ENCODE measurements at places on chromosomes 7 and 10.

DNA sequence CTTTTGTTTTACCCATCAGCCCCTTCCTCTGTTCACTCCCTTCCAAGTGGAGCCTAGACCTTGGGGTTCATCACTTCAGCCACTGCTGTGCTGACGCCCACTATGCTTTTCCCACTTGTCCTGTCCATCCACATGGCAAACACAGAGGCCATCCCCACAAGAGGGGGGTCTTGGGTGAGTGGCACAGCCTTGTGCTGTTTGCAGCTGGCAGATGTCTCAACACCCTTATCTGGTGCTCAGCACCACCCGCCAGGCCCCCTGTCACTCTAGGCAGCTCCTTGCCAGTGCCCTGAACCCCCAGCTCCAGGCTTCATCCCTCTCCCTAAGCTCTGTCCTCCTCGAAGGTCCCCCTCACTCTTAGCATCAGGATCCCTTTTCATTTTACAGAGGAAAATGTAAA, 13.1 kb downstream of the BLVRA start:
- DNase-seq, result no peak

- no peak for DNase-seq
These were observed 20.0 kb downstream of the ABCB1 start for GRCh38 chr7:87580636-87581035.

GRCh38 chr7:23472956-23473843, 2.9 kb upstream of the IGF2BP3 start:
- no peak for DNase-seq

GRCh38 chr10:33291053-33291592, 43.3 kb downstream of the NRP1 start:
- no peak for DNase-seq

DNA sequence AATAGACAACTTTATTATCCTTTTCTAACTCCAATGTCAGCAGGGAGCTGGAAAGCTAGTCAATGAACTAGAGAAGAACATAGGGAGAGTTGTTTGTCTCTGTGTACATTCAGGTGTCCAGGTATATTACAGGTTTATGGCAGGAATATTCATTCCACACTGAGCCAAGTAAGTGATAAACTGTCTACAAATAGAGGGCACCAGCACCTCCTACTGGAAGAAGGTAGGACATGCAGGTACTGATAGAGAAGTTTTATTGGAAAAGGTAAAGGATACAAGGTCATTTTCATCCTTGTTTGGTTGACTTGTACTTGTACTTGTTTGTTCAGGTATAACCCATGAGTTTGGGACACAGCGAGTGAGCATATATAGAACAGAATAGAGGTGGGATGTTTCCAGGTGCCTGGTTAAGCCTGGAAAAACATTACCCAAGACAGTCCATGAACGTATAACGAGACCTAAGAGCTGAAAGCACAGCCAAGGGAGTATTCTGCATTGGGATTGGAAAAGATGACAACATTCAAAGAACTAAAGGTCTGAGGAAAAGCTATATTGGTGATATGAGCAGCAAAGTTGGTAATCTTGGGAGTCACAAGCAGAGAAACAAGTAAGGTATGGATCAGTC, 61.4 kb upstream of the PPP1R3C start:
- DNase-seq, result peak; percentile 0

DNA sequence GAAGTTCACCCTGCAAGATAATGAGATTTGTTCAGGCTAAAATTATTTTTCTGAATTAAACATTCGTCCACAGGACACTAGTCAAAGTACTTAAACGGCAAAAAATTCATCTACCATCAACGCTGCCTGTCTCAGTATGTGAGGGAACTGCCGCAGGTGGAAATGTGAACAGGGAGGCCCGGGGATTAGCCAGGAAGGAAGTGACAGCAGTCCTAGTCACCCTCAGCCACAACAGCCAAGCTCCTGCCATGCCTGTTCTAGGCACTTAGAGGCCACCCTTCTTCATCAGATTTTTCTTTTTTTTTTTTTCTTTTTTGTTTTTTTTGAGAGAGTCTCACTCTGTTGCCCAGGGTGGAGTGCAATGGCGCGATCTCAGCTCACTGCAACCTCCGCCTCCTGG, 9.4 kb downstream of the NUDT5 start:
- no peak for DNase-seq

DNA sequence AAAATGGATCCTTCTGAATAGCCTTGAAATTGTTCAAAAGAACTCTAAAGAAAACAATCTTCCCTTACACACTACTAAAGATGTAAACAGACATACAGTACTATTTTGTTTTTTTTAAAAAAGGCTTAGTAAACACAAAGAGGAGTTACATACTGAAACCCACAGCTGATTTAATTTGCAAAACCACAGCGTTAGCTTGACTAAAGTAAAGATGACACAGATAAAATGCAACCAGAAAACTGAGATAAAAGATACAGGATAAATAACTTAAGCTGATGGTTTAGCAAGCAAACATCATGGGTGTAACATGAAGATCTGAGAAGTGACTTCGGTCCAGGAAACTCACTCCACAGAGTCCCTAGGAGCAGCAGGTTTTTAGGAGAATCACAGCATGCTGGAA, 21.8 kb downstream of the PRKCQ start:
- no peak for DNase-seq

DNA sequence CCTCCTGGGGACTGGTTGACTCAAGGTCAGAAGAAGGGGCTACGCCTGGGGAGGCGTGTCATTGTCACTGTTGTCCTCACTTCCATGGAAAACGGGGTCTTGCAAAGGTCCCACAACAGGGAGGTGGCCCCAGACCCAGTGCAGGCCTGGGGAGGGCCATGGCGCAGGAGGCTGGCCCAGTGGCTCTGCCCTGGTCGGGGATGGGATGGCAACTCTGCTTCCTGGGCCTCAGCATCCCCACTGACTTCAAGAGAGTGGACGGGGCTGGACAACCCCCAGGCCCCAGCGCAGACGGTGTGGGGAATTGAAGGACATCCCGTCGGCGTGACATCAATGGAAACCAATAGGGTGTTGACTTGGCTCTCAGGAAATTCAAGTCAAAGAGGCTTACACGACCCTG, 35.2 kb downstream of the MICALL2 start:
- no peak for DNase-seq

- DNase-seq, result no peak
These were observed 207.1 kb upstream of the NFE2L3 start for GRCh38 chr7:25944777-25945515.

DNA sequence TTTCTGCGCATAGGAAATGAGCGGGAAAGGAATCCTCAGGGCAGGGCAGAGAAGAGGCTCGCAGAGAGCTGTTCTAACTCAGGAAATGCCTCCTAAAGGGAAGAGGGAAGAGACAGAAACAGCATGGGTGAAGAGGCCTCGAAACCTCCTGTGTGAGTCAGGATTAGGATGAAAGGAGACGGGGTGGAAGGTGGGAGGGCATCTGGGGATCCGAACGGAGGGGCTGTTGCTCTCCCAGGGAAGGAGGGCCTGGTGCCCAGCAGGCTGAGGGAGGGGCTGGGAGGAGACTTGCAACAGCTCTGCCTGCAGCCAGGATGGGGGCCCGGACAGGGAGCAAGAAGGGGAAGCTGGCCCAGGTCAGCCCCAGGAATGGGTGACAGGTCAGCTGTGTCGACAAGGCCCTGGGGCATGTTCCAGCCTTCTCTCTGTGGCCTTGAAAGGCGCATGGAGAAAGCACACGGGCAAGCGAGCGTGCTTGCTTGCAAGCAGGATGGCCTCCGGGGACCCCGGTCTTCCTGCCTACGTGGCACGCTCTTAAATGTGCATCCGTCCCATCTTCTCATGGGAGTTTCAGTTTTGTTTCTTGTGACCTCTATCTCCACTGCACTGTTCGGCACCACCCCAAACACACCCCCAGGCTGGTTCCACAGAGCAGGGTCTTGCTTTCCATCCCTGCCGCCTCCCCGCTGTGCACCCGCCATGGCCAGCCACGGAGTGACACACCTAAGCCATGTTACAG, 63.5 kb downstream of the HIPK2 start:
- no peak for DNase-seq

DNA sequence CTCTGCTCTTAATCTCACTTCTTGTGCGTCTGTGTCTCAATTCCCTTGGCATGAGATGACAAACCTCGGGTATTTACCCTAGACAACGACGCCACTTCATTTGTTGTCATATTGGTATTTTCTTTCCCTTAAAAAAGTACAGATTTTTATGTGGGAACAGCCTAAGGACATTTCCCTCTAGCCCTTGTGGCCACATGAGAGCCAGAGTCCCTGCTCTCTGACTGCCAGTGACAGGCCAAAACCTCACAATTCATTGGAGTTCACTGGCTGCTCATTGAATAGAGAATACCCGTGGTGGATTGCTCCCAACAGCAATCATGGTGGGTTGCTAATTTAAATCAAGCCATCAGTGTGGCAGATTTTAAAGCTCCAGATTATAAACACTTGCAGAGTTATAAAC, 191.3 kb upstream of the FAM3C start:
- DNase-seq, result no peak

DNA sequence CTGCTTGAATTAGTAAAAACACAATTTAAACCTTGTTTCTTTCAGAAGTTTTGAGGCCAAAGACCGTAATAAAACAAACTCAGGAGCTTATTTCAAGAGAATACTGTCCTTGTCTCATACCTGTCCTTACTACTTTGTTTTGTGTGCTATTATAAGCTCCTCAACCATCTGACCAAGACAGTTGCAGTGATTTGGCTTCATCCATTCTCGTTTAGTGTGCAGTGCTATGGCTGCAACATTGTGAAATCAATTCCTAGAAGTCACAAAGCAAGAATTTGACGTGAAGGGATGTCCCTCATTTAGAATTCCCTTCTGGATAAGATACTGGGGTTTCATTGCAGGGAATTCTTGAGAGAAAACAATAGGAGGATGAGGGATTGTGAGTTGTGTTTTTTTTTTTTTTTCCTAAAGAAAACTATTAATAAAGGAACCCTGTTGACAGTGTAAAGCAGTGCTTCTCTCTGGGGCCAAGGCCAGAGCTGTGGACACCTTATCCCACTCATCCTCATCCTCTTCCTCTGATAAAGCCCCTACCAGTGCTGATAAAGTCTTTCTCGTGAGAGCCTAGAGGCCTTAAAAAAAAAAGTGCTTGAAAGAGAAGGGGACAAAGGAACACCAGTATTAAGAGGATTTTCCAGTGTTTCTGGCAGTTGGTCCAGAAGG, at the start of gene OIT3:
Gene OIT3 (plus strand): TSS at position 604 of the 663 bp plus-strand sequence. CDS start 60 bp downstream, outside the sequence.
- no peak for DNase-seq

- no peak for DNase-seq
These were observed 117.7 kb upstream of the MBL2 start for GRCh38 chr10:52890281-52890680.

GRCh38 chr7:135666846-135667245, 4.5 kb downstream of the STMP1 start:
- no peak for DNase-seq

DNA sequence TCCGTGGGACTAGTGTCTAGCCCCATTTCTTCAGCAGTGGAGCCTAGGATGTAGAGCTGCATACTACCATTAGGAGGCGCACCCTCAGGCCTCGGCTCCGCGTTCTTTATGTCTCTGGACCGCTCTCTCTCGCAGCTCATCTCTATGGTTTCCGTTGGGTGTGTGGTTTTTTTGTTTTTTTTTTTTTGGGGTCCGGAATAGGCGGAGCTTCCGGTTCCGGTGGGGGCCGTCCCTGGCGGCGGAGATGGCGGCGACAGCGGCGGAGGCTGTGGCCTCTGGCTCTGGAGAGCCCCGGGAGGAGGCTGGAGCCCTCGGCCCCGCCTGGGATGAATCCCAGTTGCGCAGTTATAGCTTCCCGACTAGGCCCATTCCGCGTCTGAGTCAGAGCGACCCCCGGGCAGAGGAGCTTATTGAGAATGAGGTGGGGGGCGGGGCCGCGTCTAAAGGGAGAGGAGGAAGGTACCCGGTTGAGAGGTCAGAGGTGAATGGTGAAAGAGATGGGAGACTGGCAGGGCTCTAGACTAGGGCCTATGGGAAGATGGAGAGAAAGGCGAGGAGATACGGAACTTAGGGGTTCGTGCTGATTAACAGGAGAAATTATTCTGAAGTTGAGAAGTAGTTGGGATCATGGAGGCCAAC, at the start of gene HIF1AN:
Gene HIF1AN (plus strand): TSS at position 229 of the 639 bp plus-strand sequence. CDS start 16 bp downstream, at position 245.
- peak; percentile 72 for DNase-seq

DNA sequence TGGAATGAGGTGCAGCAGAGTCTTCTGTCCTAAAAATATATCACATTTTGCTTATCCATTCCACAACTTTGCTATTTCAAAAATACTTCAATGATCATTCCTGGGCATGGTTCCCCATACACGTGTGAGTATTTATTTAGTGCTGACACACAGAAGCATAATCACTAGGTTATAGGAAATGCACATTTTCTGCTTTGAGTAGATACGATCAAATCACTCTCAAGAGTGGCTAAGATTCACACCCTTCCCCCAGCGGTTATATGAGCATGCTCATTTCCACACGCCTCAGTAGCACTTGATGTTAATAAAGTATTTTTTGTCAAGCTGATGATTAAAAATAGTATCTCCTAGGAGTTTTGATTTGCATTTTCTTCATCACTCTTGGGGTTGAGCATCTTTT, 93.5 kb upstream of the LRRC4 start:
- no peak for DNase-seq

GRCh38 chr10:818010-818409, 113.5 kb downstream of the LARP4B start:
- no peak for DNase-seq

GRCh38 chr10:132178046-132178445, 8.7 kb upstream of the DPYSL4 start:
- no peak for DNase-seq

- no peak for DNase-seq
These were observed 33.7 kb upstream of the DGKI start for GRCh38 chr7:137880432-137880831.

DNA sequence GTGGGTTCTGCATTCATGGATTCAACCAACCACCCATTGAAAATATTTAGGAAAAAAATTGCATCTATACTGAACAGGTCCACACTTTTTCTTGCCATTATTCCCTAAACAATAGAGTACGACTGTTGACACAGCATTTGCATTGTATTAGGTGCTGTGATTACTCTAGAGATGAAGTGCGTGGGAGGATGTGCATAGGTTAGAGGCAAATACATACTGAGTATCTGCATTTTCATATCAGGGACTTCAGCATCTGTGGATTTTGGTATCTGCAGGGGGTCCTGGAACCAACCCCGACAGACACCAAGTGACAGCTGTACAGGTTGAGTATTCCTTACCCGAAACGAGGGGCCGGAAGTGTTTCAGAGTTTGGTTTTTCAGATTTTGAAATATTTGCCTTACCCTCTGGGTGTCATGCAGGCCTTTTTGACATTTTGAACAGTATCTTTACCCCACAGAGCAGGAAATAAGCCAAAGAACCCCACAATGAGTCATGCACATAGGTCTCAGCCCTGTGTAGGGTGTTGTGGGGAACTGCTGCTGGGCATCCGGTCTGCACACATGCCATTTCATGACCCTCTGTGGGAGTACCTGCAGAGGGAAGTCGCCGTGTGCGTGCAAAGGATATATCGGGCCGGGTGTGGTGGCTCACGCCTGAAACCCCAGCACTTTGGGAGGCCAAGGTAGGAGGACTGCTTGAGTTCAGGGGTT, 14.5 kb downstream of the NUDT5 start:
- no peak for DNase-seq

GRCh38 chr10:132493246-132493755, 44.3 kb upstream of the INPP5A start:
- no peak for DNase-seq

All from NCI-H187 (cell line).